ENCODE measurements at places on chromosomes 7 and 10. TPM values are rescaled to one million over a fixed set of nuclear protein-coding genes. Genes with fewer than 3 reads are reported as not detected.

The LIPF gene
- total RNA-seq = not detected

The GSAP gene
- total RNA-seq = 4.2 TPM

The PNLIP gene
- total RNA-seq = not detected

The GTF2IRD1 gene
- total RNA-seq = 18.9 TPM

The VSTM4 gene
- total RNA-seq = 8.2 TPM

The MBL2 gene
- total RNA-seq = not detected

The TSC22D4 gene
- 20.6 TPM for total RNA-seq

The BZW2 gene
- 43.5 TPM for total RNA-seq

Data from smooth muscle cell of the pulmonary artery (primary cell).